ENCODE measurements at places on chromosomes 5 and 9. TPM values are rescaled to one million over a fixed set of nuclear protein-coding genes. Genes with fewer than 3 reads are reported as not detected.
A peak's percentile ranks its signal among the peaks of the same experiment; 100 is the strongest.

Gene OR1J2
- not detected for total RNA-seq

Gene SEMA5A
- total RNA-seq = 27.0 TPM

Gene ANXA2R
- total RNA-seq = 4.4 TPM

DNA sequence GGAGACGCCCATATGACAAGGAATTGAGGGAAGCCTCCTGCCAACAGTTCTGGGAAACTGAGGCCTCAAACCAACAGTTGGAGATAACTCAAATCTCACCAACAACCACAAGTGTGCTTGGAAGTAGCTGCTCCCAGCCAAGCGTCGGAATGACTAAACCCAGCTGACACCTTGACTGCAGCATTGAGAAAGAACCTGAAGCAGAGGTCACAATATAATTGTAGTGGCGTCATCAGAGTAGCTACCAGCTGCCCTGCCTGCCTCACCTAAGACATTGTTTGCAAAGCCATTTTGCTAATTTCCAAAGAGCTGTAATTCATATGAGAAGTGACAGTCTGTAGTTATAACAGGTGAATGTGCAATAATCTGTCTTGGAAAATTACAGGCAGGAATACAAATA lies 40.8 kb upstream of the ANKRD31 start:
- peak; percentile 68 for DNase-seq

Data from hepatocyte (in vitro differentiated cells).